ENCODE measurements at places on chromosomes 12 and 14. TPM values are rescaled to one million over a fixed set of nuclear protein-coding genes. Genes with fewer than 3 reads are reported as not detected.

- DNase-seq: no peak
Observed at GRCh38 chr14:43900173-43900655, 606.9 kb downstream of the FSCB start.

DNA sequence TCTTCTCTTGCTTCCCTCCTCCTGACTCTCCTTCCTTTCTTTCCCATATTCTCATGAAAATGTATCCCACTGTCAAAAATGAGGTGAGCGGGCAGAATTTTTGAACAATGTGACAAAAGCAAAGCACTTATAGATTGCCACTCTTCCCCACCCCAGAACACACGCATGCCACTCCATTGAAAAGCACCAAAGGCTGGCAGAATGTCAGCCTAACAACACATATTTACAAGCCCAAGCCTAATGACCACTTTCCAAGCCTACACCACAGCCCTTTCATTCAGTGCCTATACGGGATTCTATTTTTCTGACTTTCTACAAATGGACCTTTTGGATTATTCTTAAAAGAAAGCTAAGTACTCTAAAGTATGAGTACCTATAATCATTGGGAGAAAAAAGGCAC lies 62.9 kb upstream of the METAP2 start:
- DNase-seq: no peak

GRCh38 chr14:38425324-38425976 lies 169.6 kb upstream of the CLEC14A start:
- DNase-seq: no peak

The LMO3 gene
- total RNA-seq: 0.38 TPM

The TCL1B gene
- not detected for total RNA-seq

Measured in cardiac septum (tissue), 1 donor.